Activated T-cell treated with anti-CD3 and anti-CD28 coated beads, Interleukin-2, amount 50 U/mL, for 72 hours (primary cell): ENCODE measurements at places on chromosomes 12 and 14. TPM values are rescaled to one million over a fixed set of nuclear protein-coding genes. Genes with fewer than 3 reads are reported as not detected.

The SLCO1B1 gene
- total RNA-seq = not detected

DNA sequence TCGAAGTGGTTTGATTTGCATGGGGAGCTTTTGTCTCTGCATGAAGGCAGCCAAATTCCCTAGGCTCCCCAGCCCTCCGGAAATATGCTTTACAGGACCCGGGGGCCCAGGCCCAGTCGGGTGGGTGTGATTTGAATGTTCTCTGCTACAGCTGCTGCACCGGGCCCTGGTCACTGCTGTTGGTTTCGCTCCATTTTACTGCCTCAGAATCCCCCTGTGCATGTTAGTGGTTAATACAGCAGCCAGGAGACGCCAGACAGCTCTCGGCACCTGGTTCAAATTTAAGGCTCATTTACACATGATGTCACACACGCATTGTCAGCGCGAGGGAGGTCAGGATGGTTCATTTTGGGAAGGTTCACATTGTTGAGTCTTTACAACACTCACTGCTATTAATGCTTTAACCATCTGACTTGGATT lies 99.6 kb downstream of the SLC38A6 start:
- H3K4me3 ChIP-seq = no peak overlapping the region
- H3K27ac ChIP-seq = no peak overlapping the region
- no peak for DNase-seq
- H3K4me1 ChIP-seq = no peaks in the 10 kb centered on the region
- no peaks in the 10 kb centered on the region for H3K27me3 ChIP-seq

- peaks cover 15% of the 10 kb centered on the region for H3K36me3 ChIP-seq
- DNase-seq = no peak
- H3K4me1 ChIP-seq = no peaks in the 10 kb centered on the region
- no peak overlapping the region for H3K4me3 ChIP-seq
Measured at GRCh38 chr14:102052522-102052921, 34.3 kb downstream of the HSP90AA1 start.

The PPP1R1A gene
- not detected for total RNA-seq

The KCNJ8 gene
- not detected for total RNA-seq
